Panc1 (cell line): ENCODE measurements at places on chromosomes 16 and 17. TPM values are rescaled to one million over a fixed set of nuclear protein-coding genes. Genes with fewer than 3 reads are reported as not detected.

DNA sequence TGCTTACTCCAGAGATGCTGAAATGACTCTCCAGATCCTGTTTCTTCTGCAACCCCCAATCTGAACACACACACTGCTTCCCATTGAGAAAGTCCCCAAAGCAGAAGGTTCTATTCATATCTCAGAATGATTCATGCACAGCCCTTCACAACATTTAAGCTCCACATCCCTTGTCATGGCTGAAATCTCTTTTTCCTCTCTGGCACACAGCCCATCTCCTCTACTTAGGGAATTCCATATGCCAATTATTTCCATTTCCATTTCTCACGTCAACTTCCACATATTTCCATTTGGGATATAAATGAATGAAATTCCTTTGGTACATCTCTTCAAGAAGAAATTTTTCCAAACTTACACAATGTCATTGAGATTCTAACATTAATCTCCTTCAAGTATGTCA, 119.6 kb downstream of the CDH11 start:
- no peak for DNase-seq

DNA sequence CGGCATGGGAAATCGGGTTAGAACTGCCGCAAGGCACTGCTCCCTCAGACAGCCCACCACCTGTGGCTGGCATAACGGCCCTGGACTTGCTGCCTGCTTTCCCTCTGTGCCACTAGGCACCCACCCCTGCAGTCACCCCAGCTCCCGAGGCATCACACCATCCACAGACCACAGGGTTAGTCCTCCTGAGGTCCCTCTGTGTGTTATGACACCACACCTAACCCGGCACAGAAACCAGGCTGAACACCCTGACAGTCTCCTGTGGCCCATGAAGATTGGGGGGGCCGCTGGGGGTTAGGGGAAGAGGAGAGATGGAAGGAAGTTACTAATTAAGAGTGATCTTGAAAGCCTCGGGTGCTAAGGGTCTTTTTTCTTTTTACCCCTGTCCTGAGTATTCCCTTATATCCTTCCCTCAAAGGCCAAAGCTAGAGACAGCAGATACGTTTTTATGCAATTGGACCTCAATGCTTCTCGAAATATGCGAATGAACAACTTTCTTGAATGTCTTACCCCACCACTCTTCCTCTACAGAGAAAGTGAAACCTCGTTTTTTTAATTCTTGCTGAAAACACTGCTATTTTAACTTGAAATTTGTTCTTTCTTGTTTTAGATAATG, 7.0 kb downstream of the CYTH1 start:
- no peak for DNase-seq

DNA sequence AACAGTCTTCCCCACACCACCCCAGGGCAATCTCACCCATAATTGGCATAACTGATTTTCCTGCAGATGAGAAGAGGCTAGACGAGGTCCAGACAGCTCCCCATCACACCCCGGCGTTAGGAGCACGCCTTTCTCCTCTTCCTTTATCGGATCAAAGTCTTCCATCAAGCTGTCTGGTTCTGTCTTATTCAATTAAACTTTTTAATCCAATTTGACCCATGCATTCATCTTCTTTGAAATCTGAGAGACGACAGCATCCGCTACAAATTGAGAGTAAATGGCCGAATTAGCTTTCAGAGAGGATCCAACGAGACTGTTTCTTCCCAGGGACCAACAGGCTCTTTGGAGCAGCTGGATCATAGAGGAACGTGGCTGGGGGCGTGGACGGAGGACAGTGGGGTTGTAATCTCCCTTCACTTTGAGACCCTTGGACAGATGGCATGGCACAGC, 44.4 kb upstream of the GPRC5B start:
- no peak for DNase-seq

GRCh38 chr17:630801-631200, 83.8 kb downstream of the VPS53 start:
- no peak for DNase-seq

GRCh38 chr16:78476615-78477014, 377.2 kb downstream of the WWOX start:
- no peak for DNase-seq

DNA sequence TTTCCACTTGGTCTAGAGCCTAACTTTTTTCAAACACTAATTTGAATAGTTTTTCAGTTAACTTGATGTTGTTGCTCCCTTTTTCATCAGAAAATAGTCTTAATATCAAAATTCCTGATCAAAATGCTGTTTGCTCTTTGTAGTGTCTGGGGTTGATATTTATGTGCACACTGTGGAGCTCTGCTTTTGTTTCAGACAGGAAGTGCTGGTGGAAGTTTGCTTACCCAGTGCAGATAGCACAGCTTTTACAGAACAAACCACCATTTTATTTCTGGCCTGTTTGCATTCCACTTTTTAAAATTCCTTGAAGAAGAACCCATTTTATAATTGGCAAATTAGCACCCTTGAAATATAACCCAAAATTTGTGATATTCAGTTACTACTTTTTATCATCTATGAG, 125.4 kb downstream of the MRTFB start:
- DNase-seq, result no peak

- DNase-seq, result no peak
Measured at GRCh38 chr16:2698965-2699750, 16.8 kb downstream of the KCTD5 start.

Gene KRTAP4-4
- not detected for total RNA-seq

Gene DRC3
- 3.6 TPM for total RNA-seq

Gene PITPNC1
- total RNA-seq, result 20.8 TPM

Gene MYH8
- not detected for total RNA-seq
